Stimulated activated CD8-positive, alpha-beta memory T cell treated with anti-CD3 and anti-CD28 coated beads, Interleukin-15, amount 100 ng/mL, for 24 hours (primary cell): ENCODE measurements at places on chromosomes 1 and 21.

DNA sequence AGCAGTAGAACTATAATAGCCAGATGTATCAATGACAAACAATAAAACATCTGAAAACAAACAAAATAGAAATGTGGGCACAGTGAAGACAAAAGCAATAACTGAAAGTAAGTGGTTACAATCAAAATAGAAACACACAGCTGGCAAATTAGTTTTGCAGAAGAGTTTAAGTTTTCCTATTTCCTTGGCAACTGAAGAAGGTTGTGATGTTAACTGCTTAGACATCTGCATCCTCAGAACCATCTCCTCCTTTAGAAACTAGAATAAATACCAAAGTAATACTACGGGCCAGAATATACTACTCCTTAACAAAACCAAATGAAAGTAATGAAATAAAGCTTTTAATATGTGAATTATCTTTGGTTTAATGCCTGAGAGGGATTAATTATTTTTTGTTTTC is 605.5 kb downstream of the LTN1 start:
- DNase-seq = no peak

DNA sequence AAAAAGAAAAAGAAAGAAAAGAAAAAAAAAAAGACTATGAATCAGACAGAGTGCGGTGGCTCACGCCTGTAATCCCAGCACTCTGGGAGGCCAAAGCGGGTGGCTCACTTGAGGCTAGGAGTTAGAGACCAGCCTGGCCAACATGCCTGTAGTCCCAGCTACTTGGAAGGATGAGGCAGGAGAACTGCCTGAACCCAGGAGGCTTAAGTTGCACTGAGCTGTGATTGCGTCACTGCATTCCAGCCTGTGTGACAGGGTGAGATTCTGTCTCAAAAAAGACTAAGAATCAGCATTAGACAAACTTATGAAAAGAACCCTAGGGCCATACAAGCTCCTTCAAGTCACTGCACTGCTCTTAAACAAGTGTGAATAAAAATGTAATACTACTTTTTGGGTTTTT is 16.9 kb downstream of the PSMB4 start:
- no peak for DNase-seq

DNA sequence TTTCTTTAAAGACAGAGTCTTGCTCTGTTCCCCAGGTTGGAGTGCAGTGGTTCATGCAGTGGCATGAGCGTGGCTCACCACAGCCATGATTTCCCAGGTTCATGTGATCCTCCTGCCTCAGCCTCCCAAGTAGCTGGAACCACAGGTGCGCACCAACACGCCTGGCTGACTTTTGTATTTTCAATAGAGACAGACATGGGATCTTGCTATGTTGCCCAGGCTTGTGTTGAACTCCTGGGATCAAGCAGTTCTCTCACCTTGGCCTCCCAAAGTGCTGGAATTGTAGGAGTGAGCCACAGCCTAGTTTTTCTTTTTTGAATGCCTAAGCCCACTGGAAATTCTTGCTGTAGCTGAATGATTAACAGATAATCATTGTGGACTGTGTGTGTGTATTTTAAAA is 113.5 kb downstream of the RPS6KC1 start:
- DNase-seq = no peak

GRCh38 chr1:205800981-205801703 is 11.9 kb downstream of the SLC41A1 start:
- DNase-seq = no peak

GRCh38 chr21:27129215-27129614 is 162.3 kb upstream of the ADAMTS5 start:
- DNase-seq = no peak

DNA sequence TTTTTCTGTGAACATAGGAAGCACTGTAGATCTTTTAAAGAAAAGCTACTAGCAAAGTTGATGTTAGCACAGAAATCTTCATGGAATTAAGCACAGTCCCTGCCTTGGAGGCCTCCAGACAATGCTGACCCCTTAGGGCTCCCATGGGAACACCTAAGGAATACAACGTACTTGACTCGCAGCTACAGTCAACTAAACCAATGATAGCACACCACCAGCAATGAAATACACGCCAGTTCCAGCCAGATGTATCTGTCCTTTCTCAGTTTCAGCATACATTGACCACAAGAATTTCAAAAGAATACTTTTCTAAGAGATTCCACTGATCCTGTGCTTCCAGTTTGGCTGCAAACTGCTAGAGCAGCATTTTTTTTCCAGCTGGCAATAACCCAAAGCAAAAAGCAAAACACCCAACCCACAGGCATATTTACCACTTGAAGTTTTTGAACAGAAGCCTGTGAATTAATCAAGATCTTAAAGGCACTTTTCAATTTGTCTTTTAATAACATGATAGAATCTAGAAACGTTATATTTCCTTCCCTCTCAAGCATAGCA is 42.8 kb upstream of the KRTAP11-1 start:
- no peak for DNase-seq

DNA sequence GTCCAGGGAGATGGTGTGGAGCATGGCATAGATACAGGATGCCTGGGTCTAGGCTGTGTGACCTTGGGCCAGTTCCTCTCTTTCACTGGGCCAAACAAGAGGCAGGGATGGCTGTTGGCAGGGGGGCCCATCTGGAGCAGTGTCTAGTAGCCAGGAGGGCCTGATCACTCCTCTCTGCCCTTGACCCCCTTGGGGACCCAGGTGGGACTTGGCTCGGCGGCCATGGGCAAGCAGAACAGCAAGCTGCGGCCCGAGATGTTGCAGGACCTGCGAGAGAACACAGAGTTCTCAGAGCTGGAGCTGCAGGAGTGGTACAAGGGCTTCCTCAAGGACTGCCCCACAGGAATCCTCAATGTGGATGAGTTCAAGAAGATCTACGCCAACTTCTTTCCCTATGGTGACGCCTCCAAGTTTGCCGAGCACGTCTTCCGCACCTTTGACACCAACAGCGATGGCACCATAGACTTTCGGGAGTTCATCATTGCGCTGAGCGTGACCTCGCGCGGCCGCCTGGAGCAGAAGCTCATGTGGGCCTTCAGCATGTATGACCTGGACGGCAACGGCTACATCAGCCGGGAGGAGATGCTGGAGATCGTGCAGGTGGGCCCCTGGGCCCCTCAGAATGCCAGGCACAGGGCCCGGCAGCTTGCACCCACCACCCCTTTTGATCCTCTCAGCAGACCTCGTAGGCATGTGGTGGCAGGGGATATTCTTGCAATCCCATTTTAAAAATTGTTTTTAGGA is 2.6 kb downstream of the HPCA start:
- DNase-seq = no peak

- no peak for DNase-seq
Measured at GRCh38 chr1:114609026-114609425, 27.6 kb upstream of the BCAS2 start.

GRCh38 chr1:188877668-188878067 is 1600.0 kb downstream of the BRINP3 start:
- no peak for DNase-seq

- no peak for DNase-seq
Measured at GRCh38 chr1:161185282-161185682, 8.0 kb upstream of the B4GALT3 start.

GRCh38 chr1:41648844-41649243 is 164.4 kb upstream of the EDN2 start:
- DNase-seq = no peak

DNA sequence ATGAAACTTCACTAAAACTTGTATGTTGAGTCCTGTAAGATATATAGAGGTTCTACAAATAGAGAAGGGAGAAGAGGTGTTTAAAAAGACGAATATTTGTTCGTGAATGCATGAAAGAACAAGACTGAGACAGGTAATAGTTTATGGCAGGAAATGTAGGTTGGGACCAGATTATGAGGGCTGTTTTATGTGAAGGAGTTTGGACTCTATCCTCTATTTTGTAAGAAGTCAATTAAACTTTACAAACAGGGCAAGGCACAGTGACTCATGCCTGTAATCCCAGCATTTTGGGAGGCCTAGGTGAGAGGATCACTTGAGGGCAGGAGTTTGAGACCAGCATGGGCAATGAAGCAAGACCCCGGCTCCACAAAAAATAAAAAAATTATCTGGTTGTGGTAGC is 5.7 kb downstream of the SLC35A3 start:
- DNase-seq = no peak

DNA sequence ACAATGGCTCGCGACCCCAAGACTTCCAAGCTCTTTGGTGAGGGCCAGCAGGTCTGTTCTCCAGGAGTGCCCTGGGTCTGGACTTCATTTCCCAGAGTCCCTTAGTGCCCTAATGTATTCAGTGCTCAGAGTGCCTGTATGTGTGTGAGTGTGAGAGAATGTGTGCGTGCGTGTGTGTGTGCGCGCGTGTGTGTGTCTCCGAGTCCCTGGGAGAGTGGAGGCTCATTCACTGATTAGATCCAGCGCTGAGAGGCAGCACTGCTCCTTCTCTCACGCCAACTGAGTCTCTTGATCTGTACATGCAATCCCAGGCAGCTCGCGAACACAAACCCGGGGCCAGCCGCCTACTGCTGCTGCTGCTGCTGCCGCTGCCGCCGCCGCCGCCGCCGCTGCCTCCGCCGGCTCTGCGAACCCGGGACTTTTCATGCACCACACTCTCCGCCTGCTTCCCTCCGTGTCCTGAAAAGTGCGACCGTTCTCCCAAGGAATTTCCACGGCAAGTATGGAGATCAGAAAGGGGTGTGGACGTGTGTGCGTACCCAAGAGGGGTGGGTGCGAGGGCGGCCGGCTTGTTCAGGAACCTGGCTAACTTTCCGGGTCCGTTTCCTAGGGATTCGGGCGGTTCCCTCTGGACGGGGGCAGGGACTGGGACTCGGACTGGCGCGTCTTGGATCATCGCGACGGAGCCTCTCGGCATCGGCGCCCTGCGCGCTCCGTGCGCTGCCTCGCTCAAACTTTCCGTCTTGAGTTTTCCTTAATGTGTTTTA is at the start of gene RNF220:
Gene RNF220 (plus strand): TSS at position 225 of the 767 bp plus-strand sequence.
- no peak for DNase-seq

GRCh38 chr1:110986407-110986891 is 22.7 kb upstream of the LRIF1 start:
- DNase-seq = no peak

DNA sequence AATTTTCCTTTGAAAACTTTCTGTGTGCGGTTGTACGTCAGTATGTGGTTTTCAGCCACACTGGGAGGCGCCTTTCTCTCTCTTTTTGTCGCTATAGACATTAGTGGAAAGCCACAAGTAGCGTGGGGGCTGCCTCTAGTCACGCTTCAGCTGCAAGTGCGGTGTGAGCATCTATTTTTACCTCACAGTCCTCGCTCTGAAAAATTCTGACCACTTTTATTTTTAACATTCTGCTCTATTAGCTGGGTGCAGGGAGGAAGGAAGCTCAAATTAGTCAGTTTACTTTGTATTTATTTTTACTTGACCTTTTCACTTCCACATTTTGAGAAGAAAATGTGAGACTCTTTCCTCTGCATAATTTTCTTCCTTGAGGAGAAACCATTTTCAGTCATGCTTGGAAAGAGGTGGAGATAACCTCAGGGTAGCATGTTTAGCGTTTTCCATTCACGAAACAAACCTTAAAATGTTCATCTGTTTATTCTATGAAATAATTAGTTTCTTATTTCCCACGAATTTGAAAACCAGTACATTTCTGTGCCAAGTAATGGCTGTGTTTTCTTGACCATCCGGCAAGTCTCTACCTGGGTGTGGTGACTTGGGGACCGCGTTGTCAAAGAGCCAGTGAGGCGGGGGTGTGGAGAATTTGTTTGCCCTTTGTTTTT is 35.6 kb downstream of the ADARB1 start:
- no peak for DNase-seq

DNA sequence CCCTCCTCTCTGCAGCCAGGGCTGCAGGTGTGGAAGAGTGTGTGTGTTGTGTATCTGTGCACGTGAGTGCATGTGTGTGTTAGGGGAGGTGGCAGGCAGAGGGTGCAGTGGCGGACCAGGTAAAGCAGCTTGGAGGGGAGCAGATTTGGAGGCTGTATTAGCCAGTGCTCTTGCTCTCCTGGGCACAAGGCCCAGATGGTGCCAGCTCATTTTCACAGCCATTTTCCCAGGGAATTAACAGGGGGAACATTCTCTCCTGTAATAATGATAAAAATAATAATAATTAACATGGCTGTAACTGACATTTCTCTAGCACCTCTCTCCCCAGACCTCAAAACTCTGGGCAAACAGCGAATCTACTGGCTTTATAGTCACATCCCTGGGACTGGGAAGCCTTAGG is 43.6 kb downstream of the LRRN2 start:
- DNase-seq = no peak

GRCh38 chr21:15625363-15625762 is 104.4 kb upstream of the USP25 start:
- no peak for DNase-seq

GRCh38 chr21:41993744-41994143 is 16.4 kb downstream of the ZBTB21 start:
- DNase-seq = no peak

GRCh38 chr1:158728510-158729225 is 8.1 kb upstream of the OR6K3 start:
- no peak for DNase-seq

- DNase-seq = peak; percentile 23
Measured at GRCh38 chr1:15833069-15833679, 14.3 kb upstream of the SPEN start.

GRCh38 chr21:26432410-26432809 is 140.7 kb downstream of the CYYR1 start:
- no peak for DNase-seq

DNA sequence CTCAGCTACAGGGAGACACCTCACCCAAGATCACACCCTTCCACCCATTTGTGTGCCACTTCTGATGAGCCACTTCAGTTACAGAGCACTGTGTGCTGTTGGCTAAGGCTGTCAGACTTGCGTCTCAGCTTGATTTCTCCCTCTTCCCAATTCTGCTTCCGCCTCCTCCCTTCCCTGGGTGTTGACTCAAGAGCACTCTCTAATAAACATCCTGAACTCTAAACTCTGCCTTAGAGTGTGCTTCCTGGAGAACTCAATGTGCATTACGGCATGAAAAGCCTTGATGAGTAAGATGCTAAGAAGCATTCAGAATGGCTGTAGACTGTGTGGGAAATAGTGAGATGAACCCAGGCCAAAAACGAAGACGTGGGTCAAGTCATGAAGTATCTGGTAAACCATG is 54.9 kb upstream of the S1PR1 start:
- DNase-seq = no peak

DNA sequence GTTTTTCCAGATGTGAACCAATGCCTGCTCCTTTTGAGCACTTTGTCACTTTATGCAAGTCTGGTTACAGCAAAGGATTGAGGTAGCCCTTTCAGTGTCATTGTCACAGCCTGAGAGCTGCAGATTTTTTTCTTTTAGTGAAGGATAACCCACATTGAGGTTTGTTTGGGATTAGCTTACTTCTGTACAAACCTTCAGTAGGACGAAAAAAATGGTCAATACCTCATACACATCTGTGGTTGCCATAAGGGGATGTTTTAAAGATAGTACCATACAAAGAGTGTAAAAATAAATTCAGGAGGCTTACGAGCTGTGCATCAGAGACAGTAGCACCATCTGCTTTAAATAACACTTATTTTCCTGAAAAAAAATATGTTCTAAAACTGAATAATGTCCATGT is 566.0 kb downstream of the AJAP1 start:
- DNase-seq = no peak

DNA sequence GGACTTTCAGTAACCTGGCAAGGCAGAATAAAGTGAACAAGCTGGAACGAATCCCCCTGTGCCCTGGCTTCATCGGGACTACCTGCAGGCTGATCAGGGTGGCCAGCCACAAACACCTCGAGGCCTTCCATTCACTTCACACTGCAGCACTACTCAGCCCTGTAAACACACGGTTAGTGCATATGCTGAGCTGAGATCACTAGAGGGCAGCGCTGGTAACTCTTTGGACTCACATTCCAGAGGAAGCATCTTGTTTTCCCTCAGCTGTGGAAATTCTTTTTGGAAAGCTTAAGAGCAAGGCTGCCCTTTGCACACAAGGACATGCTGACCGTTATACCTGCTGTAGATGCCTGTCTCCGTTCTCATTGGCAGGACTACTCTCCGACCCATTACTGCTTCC is 32.1 kb downstream of the PCSK9 start:
- no peak for DNase-seq

GRCh38 chr1:102107441-102107840 is 110.7 kb upstream of the OLFM3 start:
- no peak for DNase-seq
